GM19239 (cell line): ENCODE measurements at places on chromosomes 7 and 10.
A peak's percentile ranks its signal among the peaks of the same experiment; 100 is the strongest.

- DNase-seq = no peak
Measured at GRCh38 chr7:130904792-130905191, 170.8 kb upstream of the KLF14 start.

- no peak for DNase-seq
Measured at GRCh38 chr7:118104812-118105441, 79.0 kb upstream of the LSM8 start.

DNA sequence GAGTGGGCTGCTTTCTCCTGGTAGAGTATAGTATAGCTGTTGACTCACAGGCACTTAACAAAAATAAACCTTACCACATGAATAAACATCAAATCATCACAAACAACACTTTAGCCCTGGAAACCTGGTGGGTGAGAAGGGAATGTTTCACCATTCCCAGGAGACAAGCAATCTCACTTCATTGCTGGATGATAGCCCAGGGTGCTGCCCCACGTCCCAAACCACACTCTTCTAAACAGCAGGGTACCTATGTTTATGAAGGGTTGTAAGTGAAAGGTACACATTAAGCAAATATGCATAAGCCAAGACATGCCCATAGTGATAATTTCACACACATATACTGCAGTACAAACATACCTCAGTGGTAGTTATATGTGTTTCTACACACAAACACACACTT, 276.2 kb downstream of the FGFR2 start:
- no peak for DNase-seq

- no peak for DNase-seq
Measured at GRCh38 chr7:45122975-45123860, 11.7 kb upstream of the TBRG4 start.

DNA sequence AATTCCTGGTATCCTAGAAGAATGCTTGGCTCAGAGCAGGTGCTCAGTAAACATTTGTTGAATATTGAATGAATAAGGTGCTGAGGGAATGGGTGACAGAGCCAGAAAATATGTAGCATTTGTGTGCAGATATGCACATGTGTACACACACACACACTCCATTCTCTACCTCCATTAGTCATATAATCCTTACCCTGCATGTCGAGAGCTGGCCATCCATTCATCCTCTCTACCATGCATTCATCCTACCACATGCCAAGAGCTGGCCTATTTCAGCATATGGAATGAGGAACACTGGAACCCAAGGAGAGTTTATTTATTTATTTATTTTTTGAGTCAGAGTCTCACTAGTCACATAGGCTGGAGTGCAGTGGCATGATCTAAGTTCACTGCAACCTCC, 284.8 kb downstream of the PLXNA4 start:
- no peak for DNase-seq

GRCh38 chr7:81120803-81121202, 202.0 kb upstream of the SEMA3C start:
- DNase-seq = no peak

GRCh38 chr7:157618823-157619606, 282.2 kb downstream of the DNAJB6 start:
- DNase-seq = no peak

DNA sequence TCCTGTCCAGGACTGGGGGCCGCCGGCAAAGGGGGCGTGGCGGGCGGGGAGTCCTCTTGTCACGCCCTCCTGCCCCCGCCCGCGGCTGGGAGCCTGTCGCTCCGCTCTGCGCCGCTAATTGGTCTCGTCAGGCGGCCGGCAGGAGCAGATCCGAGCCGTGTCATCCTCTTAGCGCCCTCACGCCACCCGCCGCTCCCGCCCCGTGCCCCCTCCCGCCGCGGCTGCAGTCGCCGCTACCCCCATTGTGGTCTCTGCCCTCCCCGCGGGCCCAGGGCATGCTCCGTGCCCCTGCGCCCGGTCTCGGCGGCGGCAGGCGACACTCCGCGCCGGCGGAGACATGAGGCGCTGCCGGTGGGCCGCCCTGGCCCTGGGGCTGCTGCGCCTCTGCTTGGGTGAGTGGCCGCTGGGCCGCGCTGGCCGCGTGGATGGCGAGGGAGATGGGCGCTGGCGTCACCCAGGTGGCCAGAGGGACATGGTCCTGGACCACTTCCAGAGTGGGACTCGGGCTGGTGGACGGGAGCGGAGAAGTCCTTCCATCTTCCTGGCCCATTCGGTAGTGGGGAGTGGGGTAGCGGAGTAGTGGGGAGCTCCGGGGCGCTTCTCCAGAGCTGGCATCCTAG, at the start of gene CDHR1:
Gene CDHR1, plus strand, starts transcription at position 114 of the 620 bp plus-strand sequence. Its CDS starts 224 bp downstream, at position 338.
- peak; percentile 54 for DNase-seq

GRCh38 chr7:130982160-130982638, 248.2 kb upstream of the KLF14 start:
- no peak for DNase-seq

DNA sequence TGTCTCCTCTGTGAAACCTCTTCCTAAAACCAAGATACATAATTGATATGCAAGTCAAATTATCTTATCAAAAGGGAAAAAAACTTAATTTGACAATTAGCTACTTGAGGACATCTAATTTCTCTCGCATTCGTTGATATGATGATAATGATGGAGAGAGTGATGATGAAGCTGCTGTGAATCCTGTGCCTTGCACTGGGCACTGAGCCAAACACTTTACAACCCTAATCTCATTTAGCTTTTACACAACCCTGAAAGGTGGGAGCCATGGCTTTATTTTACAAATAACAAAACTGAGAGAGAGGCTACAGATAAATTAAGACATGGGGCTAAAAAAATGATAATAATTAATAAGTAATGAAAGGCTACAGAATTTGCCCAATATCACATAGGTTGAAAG, 176.0 kb downstream of the NOC3L start:
- no peak for DNase-seq

GRCh38 chr7:7895754-7896153, 72.8 kb upstream of the GLCCI1 start:
- DNase-seq = no peak

- no peak for DNase-seq
Measured at GRCh38 chr7:37643876-37644275, 39.7 kb upstream of the GPR141 start.

DNA sequence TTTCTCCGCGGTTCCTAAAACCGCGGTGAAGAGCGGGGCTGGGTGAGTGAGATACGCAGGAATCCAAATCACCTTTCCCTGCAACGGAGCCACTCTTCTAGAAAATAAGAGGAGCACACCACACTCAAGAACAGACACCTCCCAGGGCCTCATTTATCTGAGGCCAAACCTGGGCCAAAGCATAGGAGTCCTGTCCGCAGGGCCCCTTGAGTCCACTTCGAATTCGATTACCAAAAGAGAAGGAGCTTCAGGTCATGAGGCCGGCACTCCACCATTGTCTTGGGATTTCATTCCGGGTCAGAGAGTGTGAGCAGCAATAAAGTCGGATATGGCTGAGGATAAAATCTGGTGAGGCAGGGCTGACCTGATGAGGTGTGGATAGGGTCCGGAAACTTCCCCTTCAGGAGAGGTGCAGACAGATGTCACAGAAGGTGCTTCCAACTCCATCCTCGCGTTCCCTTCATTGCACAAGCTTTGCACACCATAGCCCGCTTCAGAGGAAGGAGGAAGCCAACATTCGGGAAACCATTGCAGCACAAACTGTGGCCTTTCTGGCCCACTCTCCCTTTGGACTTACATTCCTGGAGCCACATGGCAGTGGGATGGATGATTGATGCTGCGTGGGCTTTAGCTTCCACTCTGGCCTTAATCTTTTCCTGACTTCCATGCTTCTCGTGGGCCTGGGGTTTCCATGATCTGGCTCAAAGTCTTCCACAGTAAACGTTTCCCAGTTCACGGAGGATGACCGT, 27.2 kb upstream of the ZNF273 start:
- no peak for DNase-seq

DNA sequence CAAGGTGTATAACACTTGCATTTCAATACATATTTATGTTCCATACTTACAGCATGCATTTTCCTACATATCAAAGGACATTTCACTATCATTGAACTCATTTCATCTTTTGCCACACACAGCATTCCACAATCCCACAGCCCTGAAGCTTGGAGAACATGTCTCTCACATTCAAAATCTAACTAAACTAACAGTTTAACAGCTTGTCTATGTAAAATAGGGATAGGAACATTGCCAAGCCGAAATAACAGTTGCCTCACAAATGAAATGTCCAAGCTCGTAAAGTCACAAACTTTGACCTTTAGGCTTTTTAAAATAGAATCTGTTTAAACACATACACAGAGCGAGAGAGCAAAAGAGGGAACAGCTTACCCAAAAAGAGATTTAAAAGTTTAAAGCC, 65.3 kb downstream of the HGF start:
- no peak for DNase-seq

- no peak for DNase-seq
Measured at GRCh38 chr10:131573707-131574106, 262.2 kb upstream of the TCERG1L start.

DNA sequence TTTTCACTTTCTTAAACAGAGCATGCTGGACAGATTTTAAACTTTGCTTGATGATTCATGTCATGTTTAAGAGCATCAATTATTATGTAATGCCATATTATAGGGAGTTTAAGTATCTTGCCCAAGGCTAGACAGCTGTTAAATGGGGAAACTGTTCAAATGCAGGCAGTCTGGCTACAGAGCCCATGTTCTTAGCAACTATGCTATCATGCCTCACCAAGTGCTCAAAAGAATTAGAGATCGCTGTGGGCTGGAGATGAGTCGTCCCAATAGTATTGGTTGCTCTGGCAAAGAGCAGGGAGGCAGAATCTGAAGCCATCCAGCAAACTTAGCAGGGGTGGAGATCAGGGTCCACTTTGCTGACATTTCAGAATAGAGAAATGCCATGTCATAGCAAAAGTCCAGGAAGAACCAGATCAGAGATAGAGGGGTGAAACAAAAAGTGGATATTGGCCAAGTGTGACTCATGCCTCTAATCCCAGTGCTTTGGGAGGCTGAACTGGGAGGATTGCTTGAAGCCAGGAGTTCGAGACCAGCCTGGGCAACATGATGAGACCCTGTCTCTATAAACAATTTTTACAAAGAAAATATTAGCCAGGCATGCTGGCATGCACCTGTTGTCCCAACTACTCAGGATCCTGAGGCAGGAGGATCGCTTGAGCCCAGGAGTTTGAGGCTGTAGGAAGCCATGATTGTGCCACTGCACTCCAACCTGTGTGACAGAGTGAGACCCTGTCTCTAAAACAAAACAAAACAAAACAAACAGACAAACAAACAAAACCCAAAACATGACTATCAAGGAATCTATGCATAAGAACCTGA, 57.8 kb downstream of the BAMBI start:
- no peak for DNase-seq

GRCh38 chr7:116999311-116999710, 46.0 kb downstream of the ST7 start:
- no peak for DNase-seq

GRCh38 chr7:27992097-27992496, 188.5 kb downstream of the JAZF1 start:
- DNase-seq = no peak

- DNase-seq = no peak
Measured at GRCh38 chr7:78327718-78328117, 529.1 kb downstream of the PHTF2 start.

GRCh38 chr7:157090485-157091165, 48.1 kb upstream of the UBE3C start:
- DNase-seq = no peak

GRCh38 chr10:5497948-5498730, 1.2 kb downstream of the CALML5 start:
- no peak for DNase-seq

GRCh38 chr7:87702326-87702725, 74.1 kb downstream of the RUNDC3B start:
- no peak for DNase-seq

DNA sequence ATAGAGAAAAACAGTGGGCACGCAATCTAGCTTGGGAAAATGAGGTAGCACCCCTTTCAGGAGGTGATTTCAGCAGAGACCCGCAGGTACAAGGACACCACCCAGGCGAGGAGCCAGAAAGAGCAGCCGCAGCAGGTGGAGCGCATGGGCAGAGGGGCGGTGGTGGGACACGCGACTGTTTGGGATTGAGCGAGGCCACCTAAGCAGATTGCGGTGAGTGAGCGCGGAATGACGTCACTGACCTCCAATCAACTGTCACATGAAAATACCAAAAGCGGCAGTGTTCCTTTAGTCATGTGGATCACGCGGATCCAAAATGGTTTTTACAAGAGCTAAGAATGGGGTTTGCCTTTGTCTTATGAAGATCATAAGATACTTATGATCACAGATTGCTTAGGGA, 40.2 kb upstream of the SLC26A3 start:
- no peak for DNase-seq

GRCh38 chr10:110765513-110766319, 106.0 kb upstream of the PDCD4 start:
- no peak for DNase-seq

- no peak for DNase-seq
Measured at GRCh38 chr7:113144817-113145216, 26.5 kb upstream of the SMIM30 start.

DNA sequence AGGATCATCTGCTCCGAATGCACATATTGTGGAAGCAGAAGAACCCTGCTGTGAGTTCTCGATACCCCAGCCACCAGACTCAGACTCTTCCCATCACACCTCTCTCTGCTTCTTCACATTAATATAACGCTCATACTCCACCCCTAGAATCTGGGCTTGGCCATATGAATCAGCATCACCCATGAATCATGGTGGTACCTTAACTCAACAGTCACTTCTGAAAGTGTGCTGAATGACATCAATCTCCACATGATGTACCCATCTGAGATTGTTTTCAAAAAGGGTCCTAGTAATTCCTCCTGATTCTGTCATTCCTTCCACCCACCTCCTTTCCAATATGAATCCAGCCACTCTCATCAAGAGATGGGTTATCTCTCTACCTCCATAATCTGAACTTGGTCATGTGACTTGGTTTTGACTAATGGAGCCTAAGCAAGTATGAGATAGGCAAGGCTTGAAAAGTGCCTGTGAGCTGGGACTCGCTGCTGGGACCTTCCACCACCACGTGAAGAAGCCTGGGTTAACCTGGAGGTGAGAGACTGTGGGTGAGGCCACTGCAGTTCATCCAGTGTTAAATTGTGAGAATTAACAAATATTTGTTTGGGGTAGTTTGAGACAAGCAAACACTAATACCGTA, 15.4 kb downstream of the YWHAG start:
- no peak for DNase-seq

GRCh38 chr7:37709631-37710509, 26.3 kb downstream of the GPR141 start:
- DNase-seq = peak; percentile 17

DNA sequence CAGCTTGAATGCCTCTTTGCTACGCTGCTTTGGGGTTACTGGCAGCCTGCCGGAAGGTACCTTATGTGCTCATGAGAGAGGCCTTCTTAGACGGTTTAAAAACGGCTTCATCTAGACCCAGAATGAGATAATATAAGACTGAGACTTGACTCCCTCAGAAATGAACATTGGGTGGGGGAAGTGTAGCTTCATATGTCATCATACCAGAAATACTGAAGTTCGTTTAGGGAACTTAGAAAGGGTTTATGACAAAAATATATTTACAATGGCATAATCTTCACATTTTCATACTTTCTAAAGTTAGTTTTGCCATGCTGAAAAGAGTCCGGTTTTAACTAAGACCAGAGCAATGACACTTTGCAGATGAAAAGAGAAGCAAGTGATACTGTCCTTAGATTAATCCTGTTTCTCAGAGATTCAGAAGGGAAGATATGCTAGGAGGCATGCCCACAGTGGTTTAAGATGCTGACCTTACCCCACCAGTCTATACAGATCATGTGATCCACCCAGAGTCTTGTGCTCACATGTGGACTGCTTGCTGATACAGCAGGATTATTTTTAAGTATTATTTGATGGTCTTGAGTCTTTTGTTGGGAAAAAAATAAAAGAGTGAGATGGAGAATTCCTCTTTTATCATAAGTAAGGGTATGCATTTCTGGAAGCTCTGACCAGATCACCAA, 40.8 kb upstream of the HGF start:
- DNase-seq = no peak
